SJCRH30 (cell line): ENCODE measurements at places on chromosomes 2 and 18.

GRCh38 chr2:201444746-201445465 is 6.4 kb downstream of the TRAK2 start:
- no peak for DNase-seq

- DNase-seq: no peak
These were observed 29.4 kb upstream of the SNED1 start for GRCh38 chr2:240968731-240969624.

DNA sequence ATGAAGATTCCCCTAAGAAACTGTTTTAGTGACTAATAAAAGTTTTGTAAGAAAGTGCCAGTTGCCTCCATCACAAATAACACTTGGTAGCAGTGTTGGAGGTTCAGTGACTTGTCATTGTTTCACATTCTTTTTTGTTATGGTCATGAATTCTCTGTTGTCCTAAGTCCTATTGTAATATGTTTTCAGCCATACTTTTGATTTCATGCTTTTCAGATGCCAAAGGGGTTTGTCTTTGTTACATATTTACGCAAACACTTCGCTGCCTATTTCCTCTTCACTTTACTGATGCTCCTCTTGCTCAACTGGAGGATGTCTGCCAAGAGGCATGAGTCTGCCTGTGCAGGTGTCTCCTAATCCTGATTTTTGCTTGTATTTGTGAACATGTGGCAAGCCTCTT is 66.6 kb downstream of the PHLPP1 start:
- DNase-seq: no peak

- no peak for DNase-seq
These were observed 13.0 kb downstream of the TTC32 start for GRCh38 chr2:19888831-19889230.

- DNase-seq: no peak
These were observed 177.9 kb upstream of the NABP1 start for GRCh38 chr2:191499874-191500565.

GRCh38 chr2:100142393-100142792 is at the start of gene AFF3:
Gene AFF3, minus strand, starts transcription at chr2:100142590. Its CDS starts 38,136 bp downstream, at chr2:100104454.
- DNase-seq: no peak

- DNase-seq: peak; percentile 65
These were observed 133.1 kb downstream of the MREG start for GRCh38 chr2:215879977-215880940.
